Stimulated activated CD4-positive, alpha-beta T cell treated with anti-CD3 and anti-CD28 coated beads, Interleukin-1b, Interleukin-23, amount 100 ng/mL, for 1 hour (primary cell): ENCODE measurements at places on chromosomes 2 and 18.
A peak's percentile ranks its signal among the peaks of the same experiment; 100 is the strongest.

GRCh38 chr2:160590664-160591063 lies 97.1 kb upstream of the RBMS1 start:
- no peak for DNase-seq

- DNase-seq: no peak
Measured at GRCh38 chr2:52622266-52622665, 1145.3 kb upstream of the CHAC2 start.

DNA sequence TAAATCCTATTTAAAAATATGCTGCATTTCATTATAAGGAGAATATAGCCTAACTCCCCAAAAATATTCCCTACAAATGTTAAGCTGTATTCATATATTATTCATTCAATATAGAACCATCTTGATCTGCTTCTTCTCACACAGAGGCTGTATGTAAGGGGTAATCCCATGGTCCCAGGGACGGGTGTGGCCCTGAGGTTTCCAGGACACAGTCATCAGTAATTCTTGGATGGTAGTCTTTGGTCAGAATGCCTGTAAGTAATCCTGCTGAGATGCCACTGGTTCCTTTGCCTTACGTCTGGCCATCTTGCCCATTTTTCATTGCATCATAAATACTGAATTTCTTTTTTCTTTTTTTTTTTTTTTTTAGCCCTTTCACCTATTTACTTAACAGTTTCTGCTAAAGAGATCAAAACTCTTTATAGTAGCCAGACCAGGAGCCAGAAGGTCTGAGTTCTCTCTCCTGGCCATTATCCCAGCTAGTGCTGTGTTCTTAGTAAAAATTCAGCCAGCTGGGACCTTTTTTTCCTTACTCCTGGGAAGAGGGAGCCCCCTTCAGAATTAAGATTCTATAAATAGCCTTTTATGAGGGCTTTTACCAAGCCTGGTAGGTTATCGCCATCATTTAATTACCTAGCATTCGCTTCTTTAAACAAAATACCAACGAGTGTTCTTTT lies 134.9 kb downstream of the SOX11 start:
- no peak for DNase-seq

GRCh38 chr2:12554224-12555011 lies 162.3 kb upstream of the TRIB2 start:
- DNase-seq: no peak

- DNase-seq: peak; percentile 100
Measured at GRCh38 chr18:12376754-12377555, at the start of gene AFG3L2. AFG3L2 (minus strand) TSS chr18:12377227; CDS start chr18:12377082, 145 bp downstream.

DNA sequence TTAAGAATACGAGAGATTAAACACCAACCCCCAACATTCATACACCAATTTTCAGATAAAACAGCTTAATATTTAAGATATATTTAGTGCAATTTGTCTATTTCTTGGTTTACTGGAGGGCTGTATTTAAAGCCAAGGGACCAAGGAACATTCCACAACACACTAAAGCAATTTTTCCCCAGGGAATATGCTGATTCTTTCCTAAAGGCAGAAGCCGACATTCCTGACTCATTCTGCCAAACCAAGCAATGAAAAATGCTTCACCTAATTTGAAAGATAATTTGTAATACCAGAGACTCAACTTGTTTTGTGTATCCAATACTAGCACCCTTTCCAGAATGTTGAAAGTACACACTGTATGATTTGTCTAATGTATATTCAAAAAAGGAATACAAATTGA lies 1267.6 kb upstream of the PIK3C3 start:
- DNase-seq: no peak

GRCh38 chr2:197360744-197361156 lies 50.2 kb upstream of the ANKRD44 start:
- no peak for DNase-seq

GRCh38 chr2:232444409-232445148 lies 11.4 kb upstream of the ALPI start:
- peak; percentile 17 for DNase-seq

GRCh38 chr2:172582656-172583055 lies 26.8 kb downstream of the PDK1 start:
- no peak for DNase-seq

DNA sequence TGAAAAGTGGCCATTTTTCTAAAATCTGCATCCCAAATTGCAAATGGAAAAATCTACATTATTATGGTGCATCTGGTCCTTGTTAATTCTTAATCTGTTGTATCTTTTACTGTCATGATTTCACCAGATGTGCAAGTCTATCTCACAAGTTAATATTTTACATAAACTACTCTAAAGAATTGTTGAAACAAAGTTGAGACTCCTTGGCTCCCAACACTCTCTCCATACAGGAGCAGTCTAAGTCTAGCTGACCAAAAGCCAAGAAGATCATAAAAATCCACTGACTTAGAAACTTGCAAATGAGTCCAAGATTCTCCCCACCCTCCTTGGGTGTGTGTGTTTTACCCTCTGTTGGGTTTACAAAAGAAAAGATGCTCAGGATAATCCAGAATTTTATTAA lies 85.1 kb downstream of the NCKAP5 start:
- no peak for DNase-seq

GRCh38 chr18:62388855-62389760 lies 64.0 kb downstream of the TNFRSF11A start:
- DNase-seq: no peak

GRCh38 chr2:36530178-36530982 lies 67.6 kb downstream of the FEZ2 start:
- no peak for DNase-seq

- no peak for DNase-seq
Measured at GRCh38 chr2:212945526-212945925, 205.9 kb downstream of the IKZF2 start.

DNA sequence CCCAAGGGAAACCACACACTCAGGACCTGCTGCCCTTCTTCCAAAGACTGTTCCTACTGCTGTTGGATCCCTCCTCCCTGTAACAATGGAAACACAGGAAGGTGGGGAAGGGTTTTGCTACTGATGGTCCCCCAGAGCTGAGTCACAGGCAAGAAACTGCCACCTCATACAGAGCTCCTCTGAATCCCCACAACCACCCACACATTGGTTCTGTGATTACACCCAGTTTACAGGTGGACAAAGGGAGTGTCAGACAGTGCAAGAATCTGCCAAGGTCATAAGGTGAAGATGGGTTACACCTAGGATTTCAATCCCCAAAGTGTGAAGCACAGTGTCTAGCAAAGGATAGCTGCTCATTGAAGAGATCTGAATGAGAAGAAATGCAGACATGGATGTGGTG lies 141.7 kb upstream of the LMAN1 start:
- no peak for DNase-seq

- no peak for DNase-seq
Measured at GRCh38 chr2:162636206-162636728, 202.3 kb downstream of the KCNH7 start.

DNA sequence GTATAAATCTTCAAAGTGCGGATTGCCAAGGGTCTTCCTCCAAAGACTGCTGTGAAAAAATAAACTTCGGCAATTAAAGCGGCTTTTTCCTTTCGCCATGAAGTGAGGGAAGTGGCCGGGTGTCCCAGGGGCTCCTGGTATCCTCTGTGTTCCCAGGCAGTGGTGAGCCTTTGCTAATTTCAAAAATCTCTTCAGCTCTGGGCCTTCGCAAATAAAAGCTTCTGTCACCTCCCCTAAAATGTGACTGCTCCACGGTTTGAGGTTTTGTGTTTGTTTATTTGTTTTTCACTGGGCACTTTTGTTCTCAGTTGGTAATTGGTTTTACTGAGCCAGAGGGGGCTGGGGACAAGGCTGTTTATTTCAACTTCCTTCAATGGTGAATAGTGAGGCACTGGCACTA lies 270.1 kb upstream of the POU3F3 start:
- no peak for DNase-seq

DNA sequence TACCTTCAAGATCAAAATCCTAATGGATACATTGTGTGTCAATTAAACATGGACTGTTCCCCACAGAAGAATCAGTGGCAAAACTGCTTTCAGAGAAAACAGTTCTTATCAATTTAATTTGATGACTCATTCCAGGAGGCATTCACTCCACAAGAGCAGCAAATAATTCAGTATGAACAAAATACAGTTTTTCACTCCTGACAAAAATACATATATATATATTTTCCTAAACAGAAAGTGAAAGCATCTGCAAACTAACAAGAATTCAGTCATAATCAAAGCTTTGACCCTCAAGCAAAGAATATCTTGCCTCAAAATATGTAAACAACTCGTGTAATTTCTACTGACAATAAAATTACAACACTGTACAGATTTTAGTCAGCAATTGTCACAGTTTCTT lies 685.1 kb upstream of the SLC8A1 start:
- DNase-seq: no peak

DNA sequence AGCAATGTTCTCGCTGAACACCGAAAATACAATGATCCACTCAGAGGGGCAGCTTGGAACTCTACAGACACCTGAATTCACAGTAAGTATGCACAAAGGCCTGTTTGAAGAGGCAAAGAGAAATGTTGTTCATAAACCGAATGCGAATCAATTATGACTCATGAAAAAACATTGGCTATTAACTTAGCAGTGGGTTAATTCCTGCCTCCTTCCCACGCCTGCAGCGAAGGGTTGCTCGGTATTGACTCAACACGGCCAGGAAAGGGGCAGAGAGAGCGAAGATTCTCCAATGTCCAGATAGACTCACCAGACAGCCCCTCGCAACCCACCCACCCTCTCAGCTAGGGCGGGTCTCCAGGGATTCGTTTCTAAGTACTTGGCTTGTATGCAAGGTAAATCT lies 9.4 kb downstream of the CRACDL start:
- DNase-seq: no peak

DNA sequence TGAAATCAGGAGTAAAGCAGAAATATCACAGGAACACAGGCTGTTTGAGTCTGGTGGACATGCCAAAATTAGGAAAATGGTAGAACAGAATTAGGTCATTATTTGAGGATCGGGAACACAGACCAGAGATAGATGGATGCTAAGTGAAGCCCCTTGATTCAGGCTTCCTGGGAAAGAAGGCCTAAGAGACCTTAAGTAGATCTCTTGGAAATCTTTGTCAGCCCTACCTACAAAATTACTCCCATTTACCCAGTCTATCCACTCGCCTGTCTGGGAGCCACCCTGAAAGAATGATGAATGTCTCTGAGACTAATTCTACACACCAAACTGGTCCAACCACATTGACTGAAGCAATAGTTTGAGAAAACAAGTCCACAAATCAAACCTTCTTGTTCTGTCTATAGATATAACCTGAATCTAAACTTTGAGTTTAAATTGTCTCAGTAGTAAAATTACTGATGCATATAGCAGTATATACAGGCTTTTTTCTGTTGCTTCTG lies 36.6 kb upstream of the TANK start:
- DNase-seq: no peak

DNA sequence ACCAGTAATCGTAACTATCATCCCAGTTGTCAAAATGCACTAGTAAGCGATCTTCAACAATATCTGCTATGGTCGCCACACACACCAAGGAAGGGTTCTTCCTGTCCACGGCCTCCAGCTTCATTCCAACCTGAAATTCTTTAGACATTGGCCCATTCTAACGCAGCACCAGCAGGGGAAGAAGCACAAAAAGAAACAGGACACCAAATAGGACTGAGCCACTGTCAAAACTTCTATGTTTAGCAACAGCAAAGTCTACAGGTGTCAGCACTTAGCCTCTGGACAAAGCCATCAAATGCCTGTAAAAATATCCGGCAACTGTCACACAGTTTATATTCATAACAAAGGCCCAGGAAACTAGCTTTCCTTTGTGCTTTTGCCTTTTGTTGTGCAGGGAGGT lies 175.0 kb downstream of the L3MBTL4 start:
- no peak for DNase-seq

DNA sequence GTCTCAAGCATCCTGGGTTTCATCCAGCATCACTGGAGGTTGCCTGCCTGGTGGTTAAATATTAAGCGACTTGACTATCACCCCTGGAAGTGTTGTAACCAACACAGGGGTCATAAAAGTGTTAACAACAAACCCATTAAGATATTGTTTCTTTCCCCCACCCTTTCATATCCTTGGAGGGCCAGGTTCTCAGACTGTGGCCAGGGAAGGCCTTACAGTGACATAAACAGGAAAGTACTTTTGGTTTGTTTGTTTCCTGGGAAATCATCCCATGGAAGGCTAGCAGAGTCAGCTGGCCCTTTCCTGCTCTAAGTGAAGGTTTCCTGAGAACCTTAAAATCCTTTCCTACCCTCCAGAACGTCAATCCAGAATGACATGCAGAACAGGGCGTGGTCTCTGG lies 160.9 kb downstream of the CLIP4 start:
- DNase-seq: no peak

DNA sequence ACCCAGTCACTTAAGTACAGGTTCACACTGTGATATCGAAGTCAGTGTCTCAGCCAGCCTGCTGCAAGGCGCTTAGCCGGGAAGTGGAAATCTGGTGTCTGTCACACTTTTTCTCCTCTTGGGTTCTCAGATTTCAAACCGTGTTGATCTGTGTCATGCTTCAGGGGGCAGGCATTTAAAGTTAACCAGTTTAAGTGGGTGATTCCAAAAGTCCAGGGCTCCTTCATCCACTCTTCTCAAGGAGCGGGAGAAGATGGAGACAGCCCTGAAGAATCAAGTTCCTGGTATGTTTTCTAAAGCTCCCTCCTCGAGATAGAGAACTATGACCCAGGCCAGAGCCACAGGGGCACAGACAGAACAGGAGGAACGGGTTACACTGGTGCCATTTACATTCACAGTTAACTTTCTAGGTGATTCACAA lies 331.7 kb downstream of the GBX2 start:
- DNase-seq: no peak

DNA sequence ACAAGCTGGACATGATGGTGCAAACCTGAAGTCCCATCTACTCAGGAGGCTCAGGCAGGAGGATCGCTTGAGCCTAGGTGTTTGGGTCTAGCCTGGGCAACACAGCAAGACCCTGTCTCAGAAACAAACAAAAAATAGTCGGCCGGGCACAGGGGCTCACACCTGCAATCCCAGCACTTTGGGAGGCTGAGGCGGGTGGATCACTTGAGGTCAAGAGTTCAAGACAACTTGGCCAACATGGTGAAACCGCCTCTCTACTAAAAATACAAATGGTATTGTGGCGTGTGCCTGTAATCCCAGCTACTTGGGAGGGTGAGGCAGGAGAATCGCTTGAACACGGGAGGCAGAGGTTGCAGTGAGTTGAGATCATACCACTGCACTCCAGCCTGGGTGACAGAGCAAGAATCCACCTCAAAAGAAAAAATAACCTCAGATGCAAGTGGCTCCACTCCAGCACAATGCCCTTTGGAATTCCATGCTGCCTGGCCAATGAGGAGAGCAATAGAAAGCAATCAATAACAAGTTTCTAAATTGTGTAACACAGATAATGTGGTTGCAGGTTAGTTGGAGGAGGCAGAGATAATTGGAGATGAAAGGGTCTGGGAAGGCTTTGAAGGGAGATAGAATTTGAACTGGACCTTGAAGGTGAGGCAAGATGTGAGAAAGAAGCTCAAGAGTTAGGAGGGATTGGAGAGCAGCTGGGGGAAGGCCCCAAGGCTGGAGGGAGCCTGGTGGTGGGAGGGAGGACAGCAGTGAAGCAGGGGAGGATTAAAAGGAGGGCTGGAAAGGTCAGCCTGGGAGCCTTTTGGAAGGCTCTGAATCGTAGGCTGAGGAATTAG lies 6.0 kb downstream of the TTC31 start:
- DNase-seq: no peak

GRCh38 chr2:3601561-3602271 lies 6.8 kb downstream of the COLEC11 start:
- no peak for DNase-seq

- no peak for DNase-seq
Measured at GRCh38 chr2:67709835-67710234, 312.7 kb downstream of the ETAA1 start.
